Right cardiac atrium (tissue), 5 donors: ENCODE measurements at places on chromosomes 7 and 10.

DNA sequence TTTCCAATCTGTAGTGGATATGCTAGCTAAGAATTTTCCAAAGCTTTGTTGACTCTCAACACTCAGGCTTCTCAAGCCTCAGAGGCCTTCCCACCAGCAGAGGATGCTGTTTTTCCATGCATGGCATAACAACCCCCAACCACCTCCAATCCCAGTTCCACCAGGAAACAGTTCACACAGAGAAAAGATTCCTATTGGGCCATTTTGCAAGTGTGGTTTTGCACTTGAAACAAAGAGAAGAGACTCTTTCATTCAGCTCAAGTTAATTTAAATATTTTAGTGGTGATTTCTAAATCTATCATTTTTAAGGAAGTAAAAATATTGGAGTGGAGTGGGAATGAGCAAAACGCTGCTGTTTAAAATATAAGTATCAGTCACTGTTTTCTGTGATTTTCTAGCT is 105.6 kb upstream of the COL1A2 start:
- peak; percentile 55 for DNase-seq

DNA sequence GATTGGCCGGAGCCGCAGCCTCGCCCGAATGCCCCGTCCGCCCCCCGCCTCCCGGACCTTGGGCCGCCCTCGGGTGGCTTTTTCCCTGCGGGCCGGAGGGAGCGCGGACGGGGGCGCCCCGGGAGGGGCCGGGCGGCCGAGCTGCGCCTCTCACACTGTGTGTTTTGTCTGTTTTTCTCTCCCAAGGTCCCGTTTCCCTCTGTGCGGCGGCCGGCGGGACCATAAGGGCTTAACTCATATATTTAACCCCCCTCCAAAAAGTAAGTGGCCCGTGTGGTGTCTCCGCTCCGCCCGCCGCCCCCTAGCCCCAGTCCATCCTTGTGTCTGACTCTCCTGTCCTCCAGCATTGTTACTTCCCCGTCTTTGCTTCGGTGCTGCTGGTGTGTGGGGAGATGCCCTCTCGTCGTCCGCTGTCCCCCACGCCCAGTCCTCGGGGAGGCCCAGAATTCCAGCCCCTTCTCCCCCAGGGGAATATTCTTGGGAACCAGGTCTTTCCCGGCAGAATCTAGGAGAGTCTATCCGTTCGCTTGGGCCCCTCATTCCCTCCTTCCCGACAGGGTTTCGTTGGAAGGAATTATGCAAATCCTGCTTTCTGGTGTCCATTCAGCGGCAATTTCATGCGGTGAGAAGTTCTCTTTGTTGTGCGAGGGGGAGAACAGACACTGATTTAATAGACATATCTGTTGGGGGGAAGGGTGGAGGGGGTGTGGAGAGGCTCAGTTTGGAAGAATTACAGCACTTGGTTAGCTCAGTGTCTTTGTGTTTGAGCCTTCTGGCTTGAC is 1.3 kb downstream of the LCOR start:
- no peak for DNase-seq

DNA sequence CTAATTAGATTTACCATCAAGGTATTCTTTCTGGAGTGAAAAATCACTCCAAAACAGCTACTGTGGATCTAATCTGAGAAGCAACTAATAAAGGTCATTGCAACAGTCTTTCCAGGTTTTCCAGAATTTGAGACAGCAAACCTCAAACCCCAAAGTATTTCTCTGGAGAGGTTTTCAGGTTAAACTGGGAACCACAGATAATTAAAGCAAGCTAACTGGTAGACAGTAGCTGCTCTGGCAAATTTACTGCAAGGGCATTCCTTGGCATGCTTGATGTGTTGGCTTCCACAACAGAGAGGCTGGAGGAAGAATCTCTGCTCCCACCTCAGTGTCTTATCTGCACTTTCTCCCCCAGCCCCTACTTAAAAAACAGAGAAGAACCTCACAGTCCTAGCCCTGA is 140.0 kb upstream of the NRBF2 start:
- DNase-seq, result no peak

DNA sequence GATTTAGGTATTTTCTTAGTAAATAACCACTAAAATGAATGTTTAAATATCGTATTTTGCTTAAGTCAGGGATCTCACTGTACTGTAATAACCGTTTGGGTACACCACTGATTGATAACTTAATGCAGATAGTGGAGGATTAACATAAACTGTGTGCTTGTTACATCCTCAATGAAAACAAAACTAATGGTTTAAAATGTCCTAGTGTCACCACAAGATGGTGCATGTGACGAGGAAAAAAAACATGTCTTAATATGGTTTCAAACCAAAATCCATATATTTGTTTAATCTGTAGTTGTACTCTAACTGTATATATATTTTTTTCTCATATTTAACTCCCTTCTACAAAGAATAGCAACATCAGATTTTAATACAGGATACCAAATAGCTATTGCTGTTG is 19.2 kb downstream of the ARMC10 start:
- no peak for DNase-seq

- no peak for DNase-seq
Measured at GRCh38 chr10:93039110-93039509, 21.5 kb upstream of the CYP26C1 start.

DNA sequence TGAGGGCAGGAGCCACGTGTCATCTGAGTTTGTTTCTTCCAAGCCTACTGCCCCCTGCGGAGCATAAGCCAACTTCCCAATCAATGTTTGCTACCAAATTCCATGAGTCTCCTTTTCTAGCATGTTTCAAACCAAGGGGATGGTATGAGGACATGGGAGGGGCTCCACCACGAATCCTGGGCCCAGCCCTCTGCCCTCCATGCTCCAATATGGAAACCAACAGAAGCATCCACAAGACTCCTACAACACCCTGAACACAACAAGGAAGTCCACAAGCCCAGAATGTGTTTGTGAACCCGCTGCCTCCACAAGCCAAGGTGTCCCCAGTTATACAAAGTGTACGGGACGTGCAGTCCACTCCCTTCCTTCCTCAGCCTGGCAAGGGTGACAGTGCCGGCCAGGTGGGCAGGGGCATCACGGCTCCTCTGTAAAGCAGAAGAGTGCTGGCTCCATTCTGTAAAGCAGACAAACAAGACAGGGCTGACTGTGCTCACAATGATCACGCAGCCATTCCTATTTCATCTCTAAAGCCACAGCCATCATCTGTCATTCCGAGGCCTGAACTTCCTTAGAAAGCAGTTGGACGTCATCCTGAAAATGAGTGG is 466.1 kb downstream of the PTPRN2 start:
- no peak for DNase-seq

- DNase-seq, result no peak
Measured at GRCh38 chr7:135259702-135260101, 26.1 kb downstream of the STRA8 start.

DNA sequence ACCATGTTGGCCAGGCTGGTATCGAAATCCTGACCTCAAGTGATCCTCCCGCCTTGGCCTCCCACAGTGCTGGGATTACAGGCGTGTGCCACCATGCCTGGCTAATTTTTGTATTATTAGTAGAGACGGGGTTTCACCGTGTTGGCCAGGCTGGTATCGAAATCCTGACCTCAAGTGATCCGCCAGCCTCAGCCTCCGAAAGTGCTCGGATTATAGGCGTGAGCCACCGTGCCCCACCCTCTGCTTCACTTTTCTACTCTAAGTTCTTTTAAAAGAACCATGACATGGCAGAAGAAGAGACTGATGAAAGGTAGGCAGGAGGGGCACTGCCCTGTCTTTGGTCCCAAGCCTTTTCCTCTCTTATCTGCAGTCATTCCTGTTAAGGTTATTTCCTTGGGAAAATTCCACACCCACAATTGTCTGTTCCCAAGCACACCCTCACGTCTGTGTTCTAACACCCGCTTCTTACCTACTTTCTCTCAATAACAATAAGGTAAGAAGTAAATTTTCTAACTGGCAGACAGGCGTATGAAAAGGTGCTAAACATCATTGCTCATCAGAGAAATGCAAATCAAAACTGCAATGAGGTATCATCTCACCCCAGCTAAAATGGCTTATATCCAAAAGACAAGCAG is 291.7 kb downstream of the DPP6 start:
- no peak for DNase-seq

DNA sequence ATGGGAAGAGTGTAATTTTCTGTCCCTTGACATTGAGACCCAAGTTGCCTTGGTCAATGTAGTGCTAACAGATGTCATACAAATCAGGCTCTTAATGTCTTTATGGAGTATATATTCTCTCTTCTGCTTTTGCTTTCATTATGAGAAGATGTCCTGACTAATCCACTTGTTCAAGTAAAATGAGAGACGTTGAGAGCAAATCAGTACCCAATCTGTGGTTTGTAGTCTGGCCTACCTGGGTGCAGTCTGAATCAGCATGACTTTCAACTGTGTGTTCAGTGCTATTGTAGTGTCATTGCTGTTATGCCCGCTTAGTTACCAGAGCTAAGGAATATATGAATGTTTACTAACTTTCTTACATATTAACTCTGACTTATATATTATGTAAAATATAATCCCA is 612.4 kb downstream of the ANKRD7 start:
- no peak for DNase-seq

DNA sequence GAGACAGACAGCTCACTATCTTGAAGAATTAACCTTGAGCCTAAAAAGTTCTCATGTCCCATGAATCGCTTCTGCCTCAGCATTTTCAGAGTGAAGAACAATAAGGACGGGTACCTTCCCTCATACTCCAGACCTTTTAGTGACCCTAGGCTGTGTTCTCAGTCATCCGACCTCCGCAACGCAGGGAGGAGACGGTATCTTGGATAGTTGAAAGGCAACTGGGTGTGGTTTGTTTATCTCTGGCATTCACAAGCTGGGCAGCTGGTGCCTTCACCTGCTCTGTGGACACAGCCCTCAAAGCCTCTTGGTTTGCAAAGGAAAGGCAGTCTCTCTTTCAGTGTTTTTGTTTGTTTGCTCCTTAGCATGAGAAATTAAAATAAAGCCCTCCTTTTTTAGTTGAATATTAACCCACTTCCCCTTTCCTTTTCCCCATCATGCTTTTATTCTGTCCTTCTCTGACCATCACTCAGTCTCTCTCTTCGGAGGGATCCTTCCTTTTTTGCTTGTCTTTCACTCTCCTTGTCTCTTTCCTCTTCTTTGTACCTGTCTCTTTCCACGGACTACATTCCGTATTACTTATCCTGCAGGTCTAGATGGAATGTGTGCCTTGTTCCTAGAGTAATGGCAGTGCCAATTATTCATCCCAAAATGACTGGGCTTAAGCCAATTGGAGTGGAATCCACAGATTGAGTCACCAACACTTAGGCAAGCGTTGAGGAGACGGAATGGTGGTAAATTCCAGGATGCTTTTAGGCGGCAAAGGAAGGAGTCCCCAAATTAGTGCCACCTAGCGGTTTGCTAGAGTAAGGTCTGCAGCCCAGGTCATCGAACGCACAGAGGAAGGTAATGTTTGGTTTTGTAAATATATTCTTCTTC is 45.8 kb downstream of the PRR15 start:
- no peak for DNase-seq

GRCh38 chr7:1715671-1716074 is 45.6 kb downstream of the ELFN1 start:
- peak; percentile 6 for DNase-seq

- DNase-seq, result no peak
Measured at GRCh38 chr10:123309731-123310130, 155.5 kb downstream of the BUB3 start.

- no peak for DNase-seq
Measured at GRCh38 chr7:45140827-45141226, 16.8 kb upstream of the RAMP3 start.

DNA sequence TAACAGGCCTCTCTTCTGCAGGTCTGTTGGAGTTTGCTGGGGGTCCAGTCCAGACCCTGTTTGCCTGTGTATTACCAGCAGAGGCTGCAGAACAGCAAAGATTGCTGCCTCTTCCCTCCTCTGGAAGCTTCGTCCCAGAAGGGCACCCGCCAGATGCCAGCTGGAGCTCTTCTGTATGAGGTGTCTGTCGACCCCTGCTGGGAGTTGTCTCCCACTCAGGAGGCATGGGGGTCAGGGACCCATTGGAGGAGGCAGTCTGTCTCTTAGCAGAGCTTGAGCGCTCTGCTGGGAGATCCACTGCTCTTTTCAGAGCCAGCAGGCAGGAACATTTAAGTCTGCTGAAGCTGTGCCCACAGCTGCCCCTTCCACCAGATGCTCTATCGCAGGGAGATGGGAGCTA is 361.1 kb upstream of the NRP1 start:
- no peak for DNase-seq

DNA sequence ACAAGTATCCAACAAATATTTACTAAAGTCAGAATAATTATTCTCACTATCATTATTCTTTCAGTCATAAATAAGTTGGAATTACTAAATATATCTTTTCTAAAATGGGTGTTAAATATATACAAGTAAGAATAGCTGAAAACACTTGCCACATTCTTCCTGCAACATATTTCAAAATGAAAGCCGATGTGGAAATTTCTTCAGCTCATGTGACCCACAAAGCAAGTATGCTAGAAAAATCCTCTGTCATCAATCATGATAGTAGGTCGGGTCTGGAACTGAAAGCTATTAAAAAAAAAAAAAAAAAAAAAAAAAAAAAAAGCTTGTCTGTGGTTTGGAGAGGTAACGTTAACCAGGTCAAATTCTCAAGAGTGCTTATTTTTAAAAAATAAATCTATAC is 344.7 kb downstream of the NEBL start:
- no peak for DNase-seq

- DNase-seq, result no peak
Measured at GRCh38 chr7:3951316-3952055, 650.4 kb downstream of the SDK1 start.

DNA sequence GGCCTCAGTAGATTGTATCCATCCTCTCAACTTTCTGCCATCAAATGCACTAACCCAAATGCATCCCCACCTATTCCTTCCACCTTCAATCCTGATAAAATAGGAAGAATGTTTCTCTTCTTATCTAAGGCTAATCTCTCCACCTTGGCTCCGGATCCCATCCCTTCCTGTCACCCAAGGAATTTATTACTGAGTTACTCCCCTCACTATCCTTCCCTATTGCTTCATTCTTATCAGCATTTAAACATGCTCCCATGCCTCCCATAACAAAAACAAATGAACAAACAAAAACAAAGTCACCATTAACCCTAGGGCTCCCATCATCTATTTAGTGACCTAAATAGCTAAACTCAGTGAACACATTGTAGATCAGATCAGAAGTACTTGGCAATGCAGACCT is 25.3 kb downstream of the AASS start:
- no peak for DNase-seq

- DNase-seq, result no peak
Measured at GRCh38 chr7:293681-294439, 3.9 kb downstream of the FOXL3 start.
